ENCODE measurements at places on chromosomes 1 and 21.
A peak's percentile ranks its signal among the peaks of the same experiment; 100 is the strongest.

DNA sequence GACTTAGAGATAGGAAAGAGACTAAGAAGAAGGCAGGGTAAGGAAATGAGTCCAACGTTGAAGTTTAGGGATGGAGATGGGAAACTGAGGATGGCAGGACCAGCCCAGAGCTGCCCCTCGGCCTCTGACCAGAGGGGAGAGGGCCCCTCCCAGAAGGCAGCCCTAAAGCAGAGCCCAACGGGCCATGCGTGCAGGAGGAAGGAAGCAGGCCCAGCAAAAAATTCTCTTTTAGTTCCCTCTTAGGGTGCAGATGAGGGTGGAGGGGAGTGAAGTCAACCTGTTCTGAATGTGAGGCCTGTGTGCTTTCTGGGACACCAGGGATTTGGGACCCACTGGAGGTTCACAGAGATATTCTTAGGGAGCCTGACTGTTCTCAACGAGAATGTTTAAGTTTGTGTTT, 225.4 kb downstream of the RHOU start:
- no peak for DNase-seq

DNA sequence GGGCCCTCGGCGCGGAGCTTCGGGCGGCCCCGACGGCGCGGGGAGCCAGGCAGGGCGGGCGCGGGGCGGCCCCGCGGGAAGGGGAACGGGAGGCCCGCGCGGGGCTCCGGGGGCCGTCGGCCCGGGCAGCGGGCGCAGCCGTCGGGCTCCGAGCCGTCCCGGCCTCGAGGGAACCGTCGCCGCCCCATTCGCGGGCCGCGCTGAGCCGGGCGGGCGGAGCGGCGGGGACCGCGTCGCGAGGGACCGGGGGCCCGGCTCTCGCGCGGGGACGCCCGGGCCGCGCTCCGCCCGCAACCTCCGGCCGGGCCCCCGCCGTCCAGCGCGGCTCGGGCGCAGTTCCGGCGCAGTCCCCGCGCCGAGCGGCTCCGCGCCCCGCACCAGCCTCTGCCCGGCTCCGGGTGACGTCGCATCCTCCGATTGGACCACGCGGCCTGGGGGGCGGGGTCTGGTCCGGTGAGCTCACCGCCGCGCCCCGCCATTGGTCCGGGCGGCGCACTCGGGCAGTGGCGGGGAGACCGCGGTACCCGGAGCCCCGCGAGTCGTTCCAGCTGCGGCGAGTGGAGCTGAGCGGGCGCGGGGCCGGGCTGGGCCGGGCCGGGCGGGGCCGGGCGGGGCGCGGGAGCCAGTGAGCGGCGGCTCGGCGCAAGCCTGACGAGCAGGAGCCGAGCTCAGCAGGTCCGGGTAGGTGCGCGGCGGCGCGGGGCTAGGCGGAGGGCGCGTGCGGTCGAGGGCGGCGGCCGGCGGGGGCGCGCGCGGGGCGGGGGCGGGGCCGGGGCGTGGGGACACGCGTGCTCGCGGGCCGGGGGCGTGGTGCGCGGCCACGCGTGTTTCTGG, 66.7 kb upstream of the VAMP3 start:
- peak; percentile 84 for DNase-seq

DNA sequence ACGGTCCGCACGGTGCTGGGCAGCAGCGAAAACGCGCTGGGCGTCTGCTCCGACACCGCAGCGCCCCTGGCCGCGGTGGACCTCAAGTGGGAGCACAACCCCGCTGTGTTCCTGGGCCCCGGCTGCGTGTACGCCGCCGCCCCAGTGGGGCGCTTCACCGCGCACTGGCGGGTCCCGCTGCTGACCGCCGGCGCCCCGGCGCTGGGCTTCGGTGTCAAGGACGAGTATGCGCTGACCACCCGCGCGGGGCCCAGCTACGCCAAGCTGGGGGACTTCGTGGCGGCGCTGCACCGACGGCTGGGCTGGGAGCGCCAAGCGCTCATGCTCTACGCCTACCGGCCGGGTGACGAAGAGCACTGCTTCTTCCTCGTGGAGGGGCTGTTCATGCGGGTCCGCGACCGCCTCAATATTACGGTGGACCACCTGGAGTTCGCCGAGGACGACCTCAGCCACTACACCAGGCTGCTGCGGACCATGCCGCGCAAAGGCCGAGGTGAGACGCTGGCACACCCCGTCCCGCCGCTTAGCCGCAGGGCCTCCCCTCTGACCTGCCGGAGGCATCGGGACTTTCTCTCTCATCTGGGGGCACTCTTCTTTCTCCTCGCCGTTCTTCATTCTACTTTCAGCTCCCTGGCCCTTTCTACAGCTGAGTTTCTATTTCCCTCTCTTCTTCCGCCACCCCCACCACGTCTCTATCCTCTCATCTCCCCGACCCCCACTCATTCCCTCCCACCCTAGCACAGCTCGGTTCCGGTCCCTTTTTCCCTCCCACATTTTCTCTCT, 1.0 kb downstream of the NPR1 start:
- no peak for DNase-seq

DNA sequence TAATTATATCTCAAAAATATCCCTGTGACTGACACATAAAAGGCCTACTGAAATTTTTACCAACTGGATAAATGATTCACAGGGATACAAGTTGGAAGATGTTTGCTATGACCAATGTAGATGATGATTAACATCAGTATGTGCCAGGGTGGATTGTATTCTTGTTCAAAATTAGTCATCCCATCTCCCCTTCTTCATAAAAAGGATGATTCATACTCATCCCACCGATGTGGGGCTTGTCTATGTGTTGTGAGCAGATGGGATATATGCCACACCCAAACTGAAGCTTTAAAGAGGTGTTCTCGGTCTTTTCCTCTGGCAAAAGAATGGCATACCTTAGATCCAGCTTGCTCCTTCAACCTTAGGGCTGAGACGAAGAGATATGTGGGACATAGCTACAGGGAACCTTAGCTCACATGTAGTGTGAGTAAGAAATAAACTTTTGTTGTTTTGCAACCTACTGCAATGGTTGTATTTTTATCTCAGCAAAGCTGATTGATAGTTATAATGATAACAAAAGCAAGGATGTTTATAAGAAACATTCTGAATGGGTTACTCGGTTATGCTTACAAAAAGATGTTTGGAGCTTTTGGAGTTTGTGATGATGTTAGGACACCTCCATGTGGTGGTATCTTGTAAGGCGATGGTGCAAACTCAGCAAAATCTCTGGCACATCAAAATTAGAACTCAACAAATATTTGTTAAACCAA, 29.4 kb downstream of the SPATA17 start:
- DNase-seq = peak; percentile 72

GRCh38 chr1:68873144-68873543, 376.3 kb upstream of the DEPDC1 start:
- DNase-seq = no peak

GRCh38 chr1:114695430-114696058, at the start of gene AMPD1:
AMPD1 (minus strand) TSS chr1:114695546; CDS start chr1:114695471, 75 bp downstream.
- peak; percentile 43 for DNase-seq

GRCh38 chr1:196608390-196609369, at the start of gene KCNT2:
KCNT2 (minus strand) TSS chr1:196608440; CDS start chr1:196608309, 131 bp downstream.
- DNase-seq = peak; percentile 7

GRCh38 chr1:186183219-186183618, 191.8 kb downstream of the TPR start:
- DNase-seq = peak; percentile 71

DNA sequence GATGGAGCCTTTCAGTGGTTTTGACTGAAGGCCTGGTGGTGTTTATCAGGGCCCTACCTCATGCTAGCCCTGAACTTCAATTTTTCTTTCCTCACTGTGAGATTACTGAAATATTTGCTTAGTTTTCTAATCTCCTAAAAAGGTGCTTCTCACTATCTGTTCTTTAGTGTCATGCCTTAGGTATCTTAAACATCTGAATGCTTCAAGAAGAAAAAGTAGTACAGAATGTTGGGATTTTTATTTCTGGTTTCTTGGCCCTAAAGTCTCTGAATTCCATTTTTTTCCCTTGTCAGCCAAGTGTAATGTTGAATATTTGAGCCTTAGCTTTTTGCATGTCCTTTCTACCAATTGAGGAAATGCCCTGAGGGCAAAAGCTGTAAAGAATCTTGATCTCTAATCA, 47.9 kb upstream of the PRKACB start:
- DNase-seq = peak; percentile 78

DNA sequence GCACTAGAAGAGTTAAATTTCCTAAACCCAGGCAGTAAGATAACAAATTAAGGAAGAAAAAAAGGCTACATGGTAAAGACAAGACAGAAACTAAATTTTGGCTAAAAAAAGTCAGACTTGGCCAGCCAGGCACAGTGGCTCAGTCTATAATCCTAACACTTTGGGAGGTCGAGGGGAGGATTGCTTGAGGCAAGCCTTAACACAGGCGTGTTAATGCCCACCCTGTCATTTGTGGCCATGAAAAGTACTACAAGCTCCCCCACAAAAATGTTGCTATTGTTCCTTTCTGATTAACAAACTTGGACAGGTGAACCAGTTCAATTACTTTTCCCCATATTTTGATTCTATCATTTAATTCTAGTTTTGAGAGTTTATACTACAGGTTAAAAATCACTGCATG, 32.3 kb downstream of the UBR4 start:
- no peak for DNase-seq

DNA sequence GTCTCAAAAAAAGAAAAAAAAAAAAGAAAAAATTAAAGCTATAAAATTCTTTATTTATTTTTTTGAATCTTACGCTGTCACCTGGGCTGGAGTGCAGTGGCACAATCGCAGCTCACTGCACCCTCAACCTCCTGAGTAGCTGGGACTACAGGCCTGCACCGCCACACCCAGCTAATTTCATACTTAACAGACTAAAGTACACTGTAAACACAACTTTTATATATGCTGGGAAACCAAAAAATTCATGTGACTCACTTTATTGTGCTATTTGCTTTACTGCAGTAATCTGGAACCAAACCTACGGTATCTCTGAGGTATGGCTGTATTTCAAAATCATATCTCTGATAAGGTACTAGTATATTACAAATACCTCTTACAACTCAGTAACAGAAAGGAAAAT, 40.3 kb downstream of the HSF2BP start:
- no peak for DNase-seq

GRCh38 chr1:220922951-220923350, 43.7 kb downstream of the HLX start:
- DNase-seq = no peak

DNA sequence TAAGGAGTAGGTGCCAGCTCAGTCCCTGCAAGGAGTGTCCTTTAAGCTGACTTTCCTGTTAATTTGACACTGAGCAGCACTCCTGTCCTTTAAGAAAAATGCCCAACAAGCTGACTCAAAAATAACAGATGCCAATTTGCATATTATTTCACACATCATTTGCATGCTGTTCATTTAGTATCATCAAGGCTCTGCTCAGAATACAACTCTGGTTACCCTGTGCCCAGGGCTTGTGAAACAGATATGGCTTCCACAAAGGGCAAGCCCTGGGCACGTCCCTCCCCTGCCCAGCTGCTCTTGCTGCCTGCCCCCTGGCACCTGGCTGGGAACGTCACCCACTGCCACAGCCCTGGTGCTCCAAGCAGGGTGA, 10.3 kb downstream of the KCNN3 start:
- DNase-seq = no peak

- DNase-seq = peak; percentile 77
These were observed 37.0 kb upstream of the RXRG start for GRCh38 chr1:165481820-165482532.

GRCh38 chr21:44568667-44569556, 4.6 kb upstream of the KRTAP10-4 start:
- no peak for DNase-seq

DNA sequence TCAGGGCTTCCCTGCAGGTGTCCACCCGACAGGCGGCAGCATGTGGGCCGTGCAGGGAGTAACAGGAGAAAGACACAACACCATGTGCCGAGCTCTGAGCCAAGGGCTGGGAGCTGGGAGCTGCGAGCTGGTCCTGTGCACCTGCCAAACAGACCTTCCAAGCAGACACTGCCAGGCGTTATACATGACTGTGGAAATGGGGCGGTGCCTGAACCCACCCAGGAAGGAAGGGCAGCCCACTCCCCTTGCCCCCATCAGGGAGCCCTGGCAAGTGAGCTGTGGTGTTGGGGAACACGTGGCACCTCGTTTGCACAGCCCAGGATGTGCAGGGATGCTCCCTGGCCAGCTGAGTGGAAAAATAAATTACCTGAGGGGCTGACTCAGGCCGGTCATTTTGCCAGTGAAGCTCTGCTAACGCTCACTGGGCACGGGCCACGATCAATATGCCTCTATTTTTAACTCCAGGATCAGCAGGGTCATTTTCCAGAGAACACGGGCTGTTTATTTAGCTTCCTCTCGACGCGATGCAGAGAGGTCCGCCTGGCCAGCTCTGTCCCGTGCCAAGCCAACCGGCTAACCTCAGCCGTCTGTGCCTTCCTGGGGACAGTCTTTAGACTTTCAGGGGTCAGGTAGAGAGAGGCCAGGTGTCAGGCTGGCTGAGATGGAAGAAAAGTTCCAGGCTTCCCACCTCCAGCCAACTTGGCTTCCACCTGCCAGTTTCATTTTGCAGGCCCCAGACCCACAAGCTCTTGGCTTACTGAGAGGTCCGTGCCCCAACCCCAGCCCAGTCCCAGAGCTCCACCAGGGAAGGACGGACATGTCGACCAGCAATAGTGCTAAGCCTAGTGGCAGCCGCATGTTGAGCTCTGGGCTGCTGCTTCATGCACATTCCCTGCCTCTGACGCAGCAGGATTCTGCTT, 196.7 kb upstream of the VAMP3 start:
- no peak for DNase-seq

- DNase-seq = no peak
These were observed 482.9 kb downstream of the PTBP2 start for GRCh38 chr1:97204468-97204867.

GRCh38 chr1:3819771-3820200, 23.5 kb upstream of the LRRC47 start:
- DNase-seq = no peak

DNA sequence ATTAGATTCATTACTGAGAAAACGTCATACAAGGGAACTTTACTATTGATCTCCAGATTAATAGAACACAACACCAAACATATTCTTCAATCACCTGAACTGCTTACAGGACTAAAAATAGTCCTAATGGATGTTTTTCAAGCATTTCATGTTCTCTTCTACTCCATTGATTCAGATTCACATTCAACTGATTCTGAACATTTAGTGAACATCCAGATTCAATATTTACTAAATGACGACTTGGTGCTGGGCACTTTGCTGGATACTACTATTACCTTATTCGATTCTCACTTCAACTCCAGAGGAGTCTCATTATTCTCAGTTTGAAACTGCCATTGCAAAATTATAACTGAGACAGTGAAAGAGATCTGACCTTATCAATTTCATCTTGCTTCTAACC, 18.8 kb upstream of the SUCO start:
- DNase-seq = no peak

GRCh38 chr1:39098546-39099250, 72.5 kb downstream of the NDUFS5 start:
- peak; percentile 91 for DNase-seq

- peak; percentile 50 for DNase-seq
These were observed 11.2 kb upstream of the AK2 start for GRCh38 chr1:33047839-33048305.

GRCh38 chr1:73593364-73593763, 604.6 kb downstream of the LRRIQ3 start:
- DNase-seq = no peak

- DNase-seq = peak; percentile 24
These were observed 14.0 kb upstream of the PABPC4 start for GRCh38 chr1:39590546-39590945.

- DNase-seq = no peak
These were observed 5.6 kb upstream of the BSND start for GRCh38 chr1:54993140-54993539.
